SK-N-DZ (cell line): ENCODE measurements at places on chromosomes 5 and 9.

DNA sequence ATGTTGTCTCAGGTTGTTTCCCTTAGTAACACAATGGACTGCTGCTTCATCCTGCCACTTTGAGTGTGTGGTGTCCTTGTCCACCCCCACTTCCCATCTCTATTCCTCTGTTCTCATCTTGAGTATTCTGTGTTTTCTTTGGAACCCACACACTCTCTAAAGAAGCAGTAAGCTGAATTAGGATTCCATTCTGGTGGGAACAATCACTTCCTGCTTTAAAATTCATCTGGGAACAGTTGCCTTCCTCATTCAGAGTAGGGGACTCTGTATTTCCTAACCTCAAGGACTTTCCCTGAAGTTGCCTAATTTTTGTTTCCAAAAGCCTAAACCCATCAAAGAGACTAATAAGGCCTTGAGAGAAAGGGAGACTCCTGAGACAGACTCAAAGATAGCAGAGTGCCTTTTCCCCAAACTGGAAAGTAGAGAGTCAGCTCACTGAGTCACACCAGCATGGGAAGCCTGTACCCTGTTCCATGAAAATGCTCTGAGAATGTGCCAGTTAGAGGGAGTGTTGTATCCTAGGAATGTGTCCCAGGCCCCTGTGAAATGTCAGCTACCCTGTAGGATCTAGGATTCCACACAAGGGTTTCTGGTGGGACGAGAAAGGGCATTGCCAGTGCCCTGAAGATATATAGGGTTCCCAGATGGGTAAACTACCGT is 63.6 kb downstream of the CCDC192 start:
- no peak for DNase-seq

DNA sequence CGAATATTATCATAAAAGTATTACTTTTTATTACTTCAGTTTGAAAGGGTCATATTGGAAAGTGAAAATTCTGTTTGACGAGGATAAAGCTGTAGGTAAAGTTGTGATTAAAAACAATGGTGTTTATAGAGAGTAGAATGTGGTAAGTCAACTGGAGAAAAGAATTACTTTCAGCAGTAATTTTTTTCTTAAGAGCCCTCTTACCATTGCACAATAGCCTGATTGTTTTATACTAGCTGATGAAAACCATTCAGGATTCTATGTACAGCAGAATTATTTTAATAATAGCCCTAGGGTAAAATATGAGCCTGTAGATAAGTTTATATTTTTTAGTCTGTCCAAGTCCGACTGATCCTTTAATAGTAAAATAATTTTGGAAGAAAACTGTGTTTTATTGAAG is 16.6 kb downstream of the CDC42SE2 start:
- no peak for DNase-seq

GRCh38 chr9:109681301-109681700 is 98.7 kb upstream of the PALM2AKAP2 start:
- DNase-seq = no peak

DNA sequence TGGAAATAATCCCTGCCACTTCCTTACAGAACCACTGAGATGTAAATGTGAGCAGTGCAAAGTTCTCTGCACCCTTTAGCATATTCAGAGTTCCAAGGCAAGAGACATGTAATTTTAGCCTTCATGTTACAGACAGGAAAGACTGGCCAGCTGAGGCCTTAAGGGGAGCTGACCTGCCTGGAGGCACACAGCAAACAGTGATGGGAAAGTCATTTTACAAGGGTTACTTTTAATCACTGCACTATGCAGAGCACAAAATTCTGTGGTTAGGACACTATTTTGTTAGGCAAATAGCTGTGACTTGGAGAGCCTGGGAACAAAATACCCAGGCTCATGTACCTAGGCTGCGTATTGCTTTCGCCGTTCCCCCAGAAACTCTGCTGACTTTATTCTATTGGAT is 30.2 kb upstream of the TNIP1 start:
- no peak for DNase-seq

DNA sequence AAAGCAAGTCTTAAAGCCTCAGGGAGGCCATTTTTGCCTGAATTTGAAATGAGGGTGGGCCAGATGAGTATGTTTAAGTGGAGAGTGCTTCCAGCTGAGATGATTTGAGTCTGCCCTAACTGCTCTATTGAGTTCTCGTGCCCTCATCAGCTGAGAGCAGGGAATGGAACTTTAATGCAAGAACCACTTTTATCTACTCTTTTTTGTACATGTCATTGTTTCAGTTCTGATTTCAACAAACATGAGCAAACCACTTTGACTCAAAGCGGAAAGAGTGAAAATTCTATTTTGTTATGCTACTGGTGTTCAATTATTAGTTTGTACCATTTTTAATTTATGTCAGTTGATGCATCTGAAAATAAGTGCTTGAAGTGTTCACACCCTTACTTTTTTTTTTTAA is 35.8 kb downstream of the DCAF10 start:
- no peak for DNase-seq

DNA sequence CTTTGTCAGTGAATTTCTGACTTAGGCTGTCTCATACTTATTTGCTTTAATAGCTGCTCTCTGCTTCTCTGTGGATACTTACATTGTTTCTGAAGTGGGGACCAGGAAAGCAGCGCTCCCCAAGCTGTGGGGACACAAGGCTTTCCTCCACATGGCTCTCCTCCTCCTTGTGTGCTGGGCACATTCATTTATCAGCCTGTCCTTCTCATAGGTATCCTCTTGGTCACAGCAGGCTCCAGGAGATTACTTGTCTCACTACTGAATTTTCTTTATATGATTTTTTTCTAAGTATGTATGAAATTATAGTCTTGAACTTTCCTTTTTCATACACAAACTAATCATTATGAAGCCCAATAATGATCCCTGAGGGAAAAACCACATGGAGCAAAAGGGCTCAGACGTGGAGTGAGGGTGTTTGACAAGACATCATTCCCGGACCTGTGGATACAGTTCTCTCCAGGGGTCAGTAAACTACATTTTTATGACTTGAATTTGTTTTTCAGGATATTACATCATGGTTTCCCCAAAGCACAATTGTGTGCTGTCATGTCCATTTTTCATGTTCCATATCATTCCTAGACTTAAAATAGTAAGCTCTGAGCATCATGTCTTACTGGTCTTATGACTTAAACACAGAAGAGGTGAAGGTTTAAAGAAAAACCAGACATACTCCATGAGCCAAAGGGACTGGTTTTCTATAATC is 234.5 kb downstream of the PCSK1 start:
- DNase-seq = no peak

DNA sequence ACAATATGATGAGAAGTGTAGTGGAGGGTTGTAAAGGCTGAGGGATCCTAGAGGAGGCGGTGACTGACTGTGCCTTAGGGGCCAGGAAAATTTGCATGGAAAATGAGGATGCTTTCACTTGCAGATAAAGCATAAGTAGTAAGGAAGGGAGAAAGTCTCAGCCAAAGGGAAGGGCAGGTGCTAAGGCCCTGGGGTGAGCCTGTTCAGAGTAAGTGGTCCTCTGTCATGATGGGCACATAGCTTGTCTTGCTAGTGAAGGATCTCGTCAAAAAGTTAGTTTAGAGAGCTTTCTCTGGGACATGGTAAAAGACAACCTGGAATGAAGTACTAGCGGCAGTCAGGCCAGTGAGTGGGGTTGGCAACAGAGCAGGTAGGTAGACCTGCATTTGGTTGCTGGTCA is 75.4 kb upstream of the CPLX2 start:
- no peak for DNase-seq

GRCh38 chr5:91306497-91306896 is 76.6 kb downstream of the ARRDC3 start:
- DNase-seq = no peak

DNA sequence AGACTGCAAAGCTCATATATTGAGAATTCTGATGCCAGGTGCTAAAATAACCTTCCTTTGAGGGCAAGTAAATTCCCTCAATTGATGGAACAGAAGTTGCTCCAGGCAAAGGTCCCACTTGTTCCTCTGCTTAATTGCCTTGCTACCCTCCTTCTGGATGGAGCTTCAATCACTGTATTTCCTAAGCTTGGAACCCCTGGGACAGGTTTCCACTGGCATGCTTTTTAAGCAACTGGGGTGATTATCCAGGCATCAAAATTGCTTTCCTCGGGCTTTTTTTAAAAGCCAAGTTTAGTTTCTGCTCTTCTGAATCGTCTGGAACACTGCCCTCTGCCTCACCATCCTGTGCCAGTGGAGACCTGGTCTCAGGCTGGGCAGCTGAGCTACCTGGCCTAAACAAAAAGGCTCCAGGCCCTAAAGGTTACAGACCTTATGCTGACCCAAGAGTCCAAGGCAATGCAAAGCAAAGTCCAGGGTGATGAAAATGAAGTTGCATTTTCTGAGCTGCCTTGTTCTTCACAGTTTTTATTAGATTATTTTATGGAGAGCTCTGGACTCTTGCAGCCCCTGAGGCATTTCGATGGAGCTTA is 167.9 kb upstream of the CD180 start:
- DNase-seq = no peak

GRCh38 chr9:5949103-5949699 is 58.5 kb downstream of the MLANA start:
- peak; percentile 3 for DNase-seq

DNA sequence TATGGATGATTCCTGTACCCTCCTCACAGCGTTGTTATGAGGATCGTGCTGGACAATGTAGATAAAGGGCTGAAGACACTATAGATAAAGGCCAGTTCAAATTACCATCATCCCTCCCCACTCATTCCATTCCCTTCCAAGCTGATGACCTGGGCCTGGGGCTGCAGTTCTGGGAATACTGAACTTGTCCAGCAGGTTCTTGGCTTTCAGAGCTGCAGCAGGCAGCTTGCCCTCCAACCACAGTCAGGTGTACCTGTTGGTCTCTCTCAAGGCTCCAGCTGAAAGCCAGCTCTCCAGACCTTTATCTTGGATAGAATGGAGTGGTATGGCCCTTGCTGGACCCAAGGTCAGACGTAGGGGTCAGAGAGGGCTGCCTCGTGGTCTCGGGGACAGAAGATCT is 92.5 kb downstream of the PCDH1 start:
- DNase-seq = no peak

DNA sequence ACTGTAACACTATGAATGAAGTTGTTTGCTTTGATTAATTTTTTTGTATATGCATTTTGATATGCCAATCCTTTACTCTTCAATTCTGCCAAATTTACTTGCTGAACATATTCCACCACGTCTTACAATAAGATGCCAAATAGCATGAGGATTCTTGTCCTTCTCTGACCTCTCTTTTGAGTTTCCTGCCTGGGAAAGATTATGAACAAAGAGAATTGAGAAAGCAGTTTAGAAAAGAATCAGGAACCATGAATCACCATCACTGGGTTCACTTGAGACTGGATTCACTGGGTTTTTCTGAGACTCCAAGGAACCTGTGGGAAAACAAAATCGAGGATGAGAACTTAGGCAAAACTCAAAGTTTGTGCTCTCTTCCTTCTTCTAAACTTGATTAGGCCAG is 256.5 kb downstream of the CETN3 start:
- no peak for DNase-seq

DNA sequence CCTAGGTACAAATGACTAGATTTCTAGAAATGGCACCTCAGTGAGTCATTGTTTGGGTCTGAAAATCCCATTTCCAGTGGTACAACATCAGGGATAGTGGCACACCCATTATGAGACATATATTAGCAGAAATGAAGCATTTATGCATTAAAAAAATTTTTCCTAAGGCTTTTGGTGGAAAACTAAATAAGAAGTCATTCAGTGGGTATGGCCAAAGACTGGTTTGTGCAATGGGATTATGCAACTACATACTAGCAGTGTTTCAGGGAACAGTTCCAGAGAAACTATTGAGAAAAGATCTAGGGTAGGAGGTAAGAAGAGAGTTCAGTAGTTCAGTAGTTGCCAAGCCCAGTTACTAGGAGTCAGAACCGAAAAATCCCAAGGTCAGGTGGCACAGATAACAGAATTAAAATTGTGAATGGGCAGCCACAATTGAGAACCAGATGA is 106.5 kb upstream of the HAPLN1 start:
- no peak for DNase-seq

DNA sequence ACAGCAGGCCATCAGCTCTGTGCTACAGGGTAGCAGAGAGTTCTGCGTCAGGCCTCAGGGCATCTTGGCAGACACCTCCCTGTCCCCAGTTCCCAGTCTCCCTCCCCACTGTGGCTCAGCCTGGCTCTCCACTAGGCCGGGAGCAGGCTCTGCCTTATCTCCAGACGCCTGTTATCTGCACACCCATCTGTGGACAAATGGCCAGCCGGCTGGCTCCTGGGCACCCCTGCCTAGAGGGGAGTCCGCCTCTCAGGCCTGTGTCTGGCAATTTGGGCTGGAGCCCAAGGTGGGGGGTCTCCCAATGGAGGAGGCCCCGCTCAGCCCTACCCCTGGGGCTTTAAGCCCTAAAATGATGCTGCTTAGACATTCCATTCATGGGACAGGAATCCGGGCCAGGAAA is 39.2 kb upstream of the HAND1 start:
- peak; percentile 93 for DNase-seq

DNA sequence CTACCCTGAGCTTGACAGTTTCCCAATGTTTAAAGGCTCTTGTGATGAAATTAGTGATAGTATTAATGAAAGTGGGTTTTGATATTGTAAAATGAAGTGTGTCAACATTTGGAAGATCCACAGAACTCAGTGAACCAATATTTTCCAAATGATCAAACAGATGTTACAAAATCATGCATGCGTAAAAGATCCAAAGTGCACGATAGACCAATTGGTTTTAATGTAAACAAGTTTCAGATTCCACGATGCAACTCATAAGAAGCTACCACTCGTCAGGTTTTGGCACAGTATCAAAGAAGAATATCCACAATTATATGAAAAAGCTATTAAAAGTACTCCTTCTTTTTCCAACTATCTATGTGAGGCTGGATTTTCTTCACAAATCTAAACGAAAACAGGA is 82.3 kb downstream of the SLC38A9 start:
- no peak for DNase-seq

DNA sequence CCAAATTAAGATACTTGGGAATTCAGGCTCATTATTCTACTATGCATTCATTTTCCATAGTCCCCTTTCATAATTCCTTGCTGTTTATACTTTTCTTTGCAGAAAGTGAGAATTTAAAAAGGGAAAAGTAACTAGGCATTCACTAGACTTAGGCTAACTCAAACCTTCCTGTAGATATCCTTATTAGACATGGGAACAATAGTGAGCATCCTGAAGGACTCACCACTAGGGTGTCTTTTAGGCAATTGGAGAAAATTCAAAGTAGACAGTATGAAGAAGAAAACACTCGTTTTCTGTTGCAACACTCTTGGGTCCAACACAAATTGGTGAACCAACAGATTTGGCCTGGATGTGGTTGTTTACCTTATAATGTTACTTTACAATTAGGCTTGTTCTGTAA is 213.2 kb upstream of the GRIN3A start:
- no peak for DNase-seq

GRCh38 chr5:96566833-96567587 is 95.2 kb upstream of the CAST start:
- DNase-seq = no peak

DNA sequence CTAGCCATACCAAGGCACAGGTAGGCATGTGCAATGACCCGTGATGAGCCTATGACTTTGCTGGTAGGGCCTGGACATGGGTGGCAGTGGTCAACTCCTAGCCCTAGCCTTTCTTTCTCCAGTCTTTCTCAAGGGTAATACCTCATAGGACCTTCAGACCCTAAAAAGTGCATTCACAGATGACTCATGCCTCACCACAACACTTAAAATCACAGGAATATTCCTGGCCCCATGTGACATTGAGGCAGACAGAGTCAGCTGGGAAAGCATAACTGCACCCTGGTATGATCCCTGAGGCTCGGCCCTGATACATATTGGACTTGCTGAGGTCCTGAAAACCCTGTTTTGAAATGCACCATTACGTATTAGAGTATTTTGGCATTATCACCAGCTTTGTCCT is 449.5 kb downstream of the HINT1 start:
- no peak for DNase-seq
